GM23248 (cell line): ENCODE measurements at places on chromosomes 12 and 14. TPM values are rescaled to one million over a fixed set of nuclear protein-coding genes. Genes with fewer than 3 reads are reported as not detected.
A peak's percentile ranks its signal among the peaks of the same experiment; 100 is the strongest.

DNA sequence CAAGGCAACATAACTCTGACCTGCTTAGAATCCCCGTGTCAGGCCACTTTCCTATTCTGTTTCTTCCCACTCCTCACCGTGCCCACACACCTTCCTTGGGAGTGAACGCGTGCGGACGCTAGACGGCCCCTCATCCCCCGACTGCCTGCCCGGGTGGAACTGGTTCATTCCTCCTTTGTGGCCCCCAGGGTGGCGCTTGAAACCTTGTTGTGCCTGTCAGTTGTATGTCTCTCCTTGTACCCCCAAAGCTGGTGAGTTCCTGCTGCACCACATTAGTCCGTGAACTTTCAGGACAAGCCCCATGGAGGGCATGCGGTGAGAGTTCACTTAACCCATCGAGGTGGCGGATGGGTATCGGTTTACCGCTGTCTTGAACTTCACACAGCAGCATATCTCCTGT lies 46.7 kb downstream of the SSH1 start:
- H3K4me3 ChIP-seq: no peak overlapping the region
- H3K27ac ChIP-seq: no peak overlapping the region
- H3K4me1 ChIP-seq: peaks cover 14% of the 10 kb centered on the region
- DNase-seq: peak; percentile 0
- peaks cover 65% of the 10 kb centered on the region for H3K36me3 ChIP-seq

- H3K36me3 ChIP-seq: peaks cover 15% of the 10 kb centered on the region
- DNase-seq: no peak
- H3K4me1 ChIP-seq: peaks cover 16% of the 10 kb centered on the region
- no peak overlapping the region for H3K4me3 ChIP-seq
- H3K27me3 ChIP-seq: no peaks in the 10 kb centered on the region
- H3K27ac ChIP-seq: no peak overlapping the region
Measured at GRCh38 chr12:123522164-123522563, 11.4 kb downstream of the RILPL1 start.

- peak; percentile 37 for DNase-seq
- no peaks in the 10 kb centered on the region for H3K27me3 ChIP-seq
- H3K4me1 ChIP-seq: no peaks in the 10 kb centered on the region
- H3K27ac ChIP-seq: no peak overlapping the region
- H3K36me3 ChIP-seq: no peaks in the 10 kb centered on the region
Measured at GRCh38 chr12:45183246-45183645, 32.6 kb upstream of the ANO6 start.

GRCh38 chr12:29198901-29199300 lies 49.8 kb downstream of the FAR2 start:
- H3K36me3 ChIP-seq: no peaks in the 10 kb centered on the region
- H3K4me3 ChIP-seq: no peak overlapping the region
- DNase-seq: no peak
- H3K27me3 ChIP-seq: no peaks in the 10 kb centered on the region

DNA sequence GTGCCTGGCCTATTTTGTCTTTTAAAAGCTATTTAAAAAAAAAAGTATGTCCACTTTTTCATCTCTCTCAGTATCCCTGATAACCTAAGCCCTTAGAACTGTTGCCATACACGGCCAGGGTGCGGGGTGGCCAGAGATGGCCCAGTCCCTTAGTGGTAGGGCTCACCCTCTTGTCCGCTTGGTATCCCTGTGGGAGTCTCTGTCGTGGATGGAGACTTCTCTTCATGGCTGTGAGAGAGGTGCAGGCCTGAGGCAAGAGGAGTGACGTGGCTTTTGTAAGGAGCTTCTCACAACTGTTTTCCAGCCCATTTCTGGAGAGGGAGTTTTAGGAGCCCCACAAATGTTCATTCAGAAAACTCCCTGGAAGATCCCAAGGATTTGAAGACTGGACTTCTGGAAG lies 26.8 kb downstream of the XRCC3 start:
- no peak overlapping the region for H3K4me3 ChIP-seq
- H3K4me1 ChIP-seq: peaks cover 18% of the 10 kb centered on the region
- H3K36me3 ChIP-seq: peaks cover 67% of the 10 kb centered on the region
- DNase-seq: peak; percentile 55
- peak overlapping the region; percentile 64 for H3K27ac ChIP-seq

Gene CAND1
- 65.1 and 92.6 TPM in 2 replicates for total RNA-seq

DNA sequence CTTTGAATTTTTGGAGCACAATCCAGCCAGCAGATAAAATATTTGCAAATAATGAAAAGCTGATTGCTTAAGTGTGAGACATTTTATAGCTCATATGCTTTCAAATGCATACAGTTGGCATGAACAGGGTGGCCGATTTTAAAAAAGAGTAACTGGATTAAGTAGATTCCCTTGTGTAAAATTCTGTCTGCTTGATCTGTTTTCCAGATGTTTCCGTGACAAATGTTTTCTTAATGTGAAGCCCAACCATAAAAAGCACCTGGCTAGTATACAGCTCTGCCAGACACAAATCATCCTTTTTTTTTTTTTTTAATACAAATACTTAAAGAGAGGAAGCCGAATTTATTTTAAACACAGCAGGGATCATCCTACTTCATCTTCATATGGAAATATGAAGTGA lies 440.7 kb downstream of the CCER1 start:
- H3K4me1 ChIP-seq: peaks cover 23% of the 10 kb centered on the region
- H3K27ac ChIP-seq: no peak overlapping the region
- H3K27me3 ChIP-seq: no peaks in the 10 kb centered on the region
- H3K36me3 ChIP-seq: no peaks in the 10 kb centered on the region
- no peak overlapping the region for H3K4me3 ChIP-seq

GRCh38 chr14:36171607-36172006 lies 4.9 kb downstream of the PTCSC3 start:
- H3K27me3 ChIP-seq: peaks cover 9% of the 10 kb centered on the region
- H3K27ac ChIP-seq: no peak overlapping the region
- DNase-seq: no peak
- no peak overlapping the region for H3K4me3 ChIP-seq
- H3K4me1 ChIP-seq: no peaks in the 10 kb centered on the region

DNA sequence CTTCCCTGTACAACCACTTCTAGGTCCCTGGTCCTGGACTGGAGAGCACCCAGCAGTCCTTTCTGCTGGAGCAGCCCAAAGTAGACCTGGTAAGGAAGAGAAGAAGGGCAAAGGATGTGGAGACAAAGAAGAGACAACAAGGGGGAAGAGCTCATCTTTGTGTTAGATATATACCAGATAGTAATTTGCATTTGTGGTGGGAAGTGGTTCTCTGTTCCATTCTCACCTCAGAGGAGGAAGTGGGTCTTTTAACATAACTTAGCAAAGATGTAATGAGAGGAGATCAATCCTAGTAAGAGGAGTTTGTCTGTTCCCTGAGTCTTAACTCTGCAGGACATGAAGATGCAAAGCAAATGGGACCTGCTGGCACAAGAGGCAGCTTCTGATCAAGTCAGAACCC lies 8.0 kb downstream of the CCDC198 start:
- H3K4me1 ChIP-seq: no peaks in the 10 kb centered on the region
- no peak overlapping the region for H3K27ac ChIP-seq
- no peaks in the 10 kb centered on the region for H3K36me3 ChIP-seq
- DNase-seq: no peak
- H3K4me3 ChIP-seq: no peak overlapping the region
- H3K27me3 ChIP-seq: peaks cover 41% of the 10 kb centered on the region

DNA sequence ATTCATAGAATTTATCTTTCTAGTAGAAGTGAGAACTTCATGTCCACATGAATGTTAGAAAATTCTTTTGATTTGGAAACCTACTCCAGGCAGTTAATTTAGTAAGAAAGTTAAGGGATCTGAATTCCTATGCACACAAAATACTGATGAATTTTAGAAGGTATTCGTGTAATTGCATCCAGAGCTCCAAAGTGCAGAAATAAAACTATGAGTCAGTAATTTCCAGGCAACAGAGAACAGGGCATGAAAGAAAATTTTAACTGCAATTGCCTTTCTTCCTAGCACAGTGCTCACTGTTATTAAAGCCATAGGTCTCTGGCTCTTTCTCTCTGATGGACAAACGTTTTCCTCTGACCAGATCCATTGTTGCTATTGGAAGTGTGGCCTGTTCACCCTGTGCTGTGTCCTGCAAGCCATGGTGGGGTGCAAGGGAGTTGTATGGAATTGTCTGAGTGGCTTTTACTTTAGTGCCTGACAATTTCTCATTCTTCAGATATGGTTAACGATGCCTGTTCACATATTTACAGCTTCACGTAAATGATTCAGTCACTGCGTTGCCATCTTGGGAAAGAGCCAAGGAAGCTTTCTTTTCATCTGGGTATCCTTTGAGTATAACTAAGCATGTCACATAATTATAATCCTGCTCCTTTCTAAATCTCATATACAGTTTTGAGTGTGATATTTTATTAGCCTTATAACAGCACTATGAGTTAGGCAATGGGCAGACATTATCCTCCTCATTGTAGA lies 145.1 kb downstream of the ACSS3 start:
- peak; percentile 70 for DNase-seq
- peak overlapping the region; percentile 66 for H3K27ac ChIP-seq
- no peaks in the 10 kb centered on the region for H3K27me3 ChIP-seq
- H3K4me1 ChIP-seq: peaks cover 28% of the 10 kb centered on the region
- no peaks in the 10 kb centered on the region for H3K36me3 ChIP-seq

DNA sequence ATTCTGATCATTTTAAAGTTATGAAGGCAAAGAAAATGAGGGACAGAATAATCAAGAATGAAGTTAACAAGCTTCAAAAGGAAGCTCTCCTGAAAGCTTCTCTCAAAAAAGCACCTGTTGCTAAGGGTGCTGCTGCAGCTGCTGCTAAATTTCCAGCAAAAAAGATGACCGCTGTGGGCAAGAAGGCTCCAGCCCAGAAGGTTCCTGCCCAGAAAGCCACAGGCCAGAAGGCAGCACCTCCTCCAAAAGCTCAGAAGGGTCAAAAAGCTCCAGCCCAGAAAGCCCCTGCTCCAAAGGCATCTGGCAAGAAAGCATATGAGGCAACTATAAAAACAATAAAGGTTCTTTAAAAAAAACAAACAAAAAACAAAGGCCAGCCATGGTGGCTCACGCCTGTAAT lies 52.7 kb upstream of the NR2C1 start:
- no peaks in the 10 kb centered on the region for H3K4me1 ChIP-seq
- H3K27ac ChIP-seq: no peak overlapping the region
- H3K36me3 ChIP-seq: peaks cover 4% of the 10 kb centered on the region; the same call in 1 of the 2 replicates
- H3K27me3 ChIP-seq: no peaks in the 10 kb centered on the region
- DNase-seq: no peak

DNA sequence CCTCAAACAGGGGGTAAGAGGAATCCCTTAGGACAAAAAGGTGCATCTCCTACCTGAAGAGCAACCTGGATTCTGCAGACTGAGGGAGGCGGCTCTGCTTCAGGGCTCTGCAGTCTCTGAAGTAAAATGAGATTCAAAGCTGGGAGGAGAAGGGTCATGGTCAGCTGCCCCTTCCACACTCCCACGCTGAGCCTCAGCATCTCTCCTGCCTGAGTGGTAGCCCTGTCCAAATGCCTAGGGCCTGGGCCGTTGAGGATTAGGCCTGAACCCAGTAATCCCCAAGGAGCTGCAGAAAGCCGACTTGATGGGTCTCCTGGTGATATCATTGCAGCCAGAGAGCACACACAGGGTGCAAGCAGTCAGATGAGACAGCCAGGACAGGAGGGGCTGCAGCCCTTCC lies 18.9 kb downstream of the PHLDA1 start:
- no peak for DNase-seq
- no peaks in the 10 kb centered on the region for H3K36me3 ChIP-seq
- peaks cover 12% of the 10 kb centered on the region for H3K4me1 ChIP-seq
- H3K27ac ChIP-seq: no peak overlapping the region
- no peak overlapping the region for H3K4me3 ChIP-seq

- H3K27ac ChIP-seq: no peak overlapping the region
- no peak overlapping the region for H3K4me3 ChIP-seq
- DNase-seq: no peak
- no peaks in the 10 kb centered on the region for H3K27me3 ChIP-seq
- H3K36me3 ChIP-seq: no peaks in the 10 kb centered on the region
Measured at GRCh38 chr12:33609910-33610309, 170.3 kb upstream of the SYT10 start.

GRCh38 chr12:93786656-93787397 lies 109.7 kb downstream of the CRADD start:
- peak overlapping the region; percentile 92 for H3K27ac ChIP-seq
- H3K4me1 ChIP-seq: peaks cover 82% of the 10 kb centered on the region
- no peak overlapping the region for H3K4me3 ChIP-seq
- peak; percentile 67 for DNase-seq

Gene HOTAIR
- not detected in 2 replicates for total RNA-seq

GRCh38 chr14:69932391-69932790 lies 53.2 kb downstream of the SMOC1 start:
- H3K4me3 ChIP-seq: no peak overlapping the region

Gene PTPN11
- total RNA-seq: 71.5 and 89.5 TPM in 2 replicates

Gene SAMD15
- total RNA-seq: 1.4 and 2.8 TPM in 2 replicates
